Neural progenitor cell (in vitro differentiated cells): ENCODE measurements at places on chromosomes 16 and 17.
A peak's percentile ranks its signal among the peaks of the same experiment; 100 is the strongest.

DNA sequence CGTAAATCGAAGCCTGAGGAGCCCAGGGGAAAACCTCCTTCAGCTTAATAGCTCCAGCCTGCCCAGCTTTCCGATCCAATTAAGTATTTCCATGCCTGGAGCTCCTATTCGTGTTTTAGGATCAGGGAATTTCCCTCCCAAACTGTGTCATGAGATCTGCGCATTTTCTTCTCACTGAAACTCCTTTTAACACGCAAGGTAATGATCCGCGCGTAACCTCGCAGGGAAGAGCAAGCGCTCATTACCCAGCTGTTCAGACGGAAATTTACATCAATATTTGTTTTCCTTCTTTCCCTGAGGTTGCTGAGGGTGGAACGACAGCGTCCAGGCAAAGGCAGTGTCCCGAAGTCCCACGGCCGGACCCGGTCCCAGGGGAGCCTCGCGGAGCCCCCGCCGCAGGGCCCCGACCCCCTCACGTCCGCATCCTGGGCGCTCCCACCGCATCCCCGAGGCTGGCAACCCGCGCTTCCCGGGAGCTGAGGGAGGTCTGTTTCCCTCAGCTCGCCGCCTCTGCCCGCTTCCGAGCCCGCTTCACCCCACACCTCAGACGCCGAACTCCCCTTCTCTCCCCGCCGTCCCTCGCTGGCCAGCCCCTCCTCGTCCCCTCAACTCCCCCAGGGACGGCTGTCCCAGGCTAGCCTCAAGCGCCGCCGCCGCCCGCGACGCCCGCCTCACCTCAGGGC, 415 bp downstream of the ABCA5 start:
- no peak for DNase-seq

GRCh38 chr17:27256225-27257030, 37.5 kb upstream of the WSB1 start:
- no peak for DNase-seq

GRCh38 chr17:82320956-82321927, 3.8 kb upstream of the CD7 start:
- peak; percentile 63 for DNase-seq

DNA sequence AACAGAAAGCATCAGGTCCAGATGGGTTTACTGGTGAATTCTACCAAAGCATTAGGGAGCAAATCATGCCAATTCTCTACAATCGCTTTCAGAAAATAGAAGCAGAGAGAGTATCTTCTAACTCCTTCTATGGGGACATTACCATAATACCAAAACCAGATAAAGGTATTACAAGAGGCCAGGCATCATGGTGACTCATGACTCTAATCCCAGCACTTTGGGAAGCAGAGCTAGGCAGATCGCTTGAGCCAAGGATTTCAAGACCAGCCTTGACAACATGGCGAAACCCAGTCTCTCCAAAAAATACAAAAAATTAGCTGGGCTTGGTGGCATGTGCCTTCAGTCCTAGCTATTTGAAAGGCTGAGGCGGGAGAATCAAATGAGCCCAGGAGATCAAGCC, 23.0 kb downstream of the HBQ1 start:
- no peak for DNase-seq

DNA sequence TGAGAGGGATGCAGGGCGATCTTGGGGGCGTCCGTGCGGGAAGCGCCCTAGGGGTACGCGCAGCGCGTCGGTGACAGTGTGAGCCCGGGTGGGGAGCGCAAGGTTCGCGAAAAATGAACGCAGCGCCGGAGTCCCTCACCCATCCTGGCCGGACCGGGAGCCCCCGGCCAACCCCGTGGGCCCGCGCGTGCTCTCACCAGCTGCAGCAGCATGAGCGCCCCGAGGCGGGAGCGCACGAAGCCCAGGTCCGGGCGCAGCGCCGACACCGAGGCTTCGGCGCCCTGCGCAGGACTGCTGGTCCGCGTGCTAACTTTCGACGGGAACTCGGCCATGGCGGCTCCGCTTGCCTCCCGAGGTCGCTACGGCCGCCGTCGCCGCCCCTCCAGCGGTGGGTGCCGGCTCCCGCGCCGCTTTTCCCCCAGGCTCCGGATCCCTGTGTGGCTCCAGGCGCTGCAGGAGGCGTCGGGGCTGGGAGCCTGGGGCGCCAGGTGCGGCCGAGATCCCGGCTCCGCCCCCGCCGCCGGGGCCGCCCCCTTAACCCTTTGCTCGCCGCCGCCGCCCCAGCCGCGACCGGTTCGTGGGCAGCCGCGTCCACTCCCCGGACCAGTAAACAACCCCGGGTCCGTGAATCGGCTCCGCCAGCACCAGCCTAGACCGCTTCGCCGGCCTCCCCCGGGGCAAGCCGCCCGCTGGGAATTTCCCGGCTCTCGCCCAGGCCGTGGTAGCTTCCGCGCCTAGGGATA, at the start of gene PLLP:
Gene PLLP (minus strand): TSS at position 464 of the 743 bp plus-strand sequence. CDS start 132 bp downstream, at position 332.
- peak; percentile 69 for DNase-seq

- DNase-seq = no peak
Observed at GRCh38 chr16:88367560-88367959, 15.2 kb upstream of the ZNF469 start.

DNA sequence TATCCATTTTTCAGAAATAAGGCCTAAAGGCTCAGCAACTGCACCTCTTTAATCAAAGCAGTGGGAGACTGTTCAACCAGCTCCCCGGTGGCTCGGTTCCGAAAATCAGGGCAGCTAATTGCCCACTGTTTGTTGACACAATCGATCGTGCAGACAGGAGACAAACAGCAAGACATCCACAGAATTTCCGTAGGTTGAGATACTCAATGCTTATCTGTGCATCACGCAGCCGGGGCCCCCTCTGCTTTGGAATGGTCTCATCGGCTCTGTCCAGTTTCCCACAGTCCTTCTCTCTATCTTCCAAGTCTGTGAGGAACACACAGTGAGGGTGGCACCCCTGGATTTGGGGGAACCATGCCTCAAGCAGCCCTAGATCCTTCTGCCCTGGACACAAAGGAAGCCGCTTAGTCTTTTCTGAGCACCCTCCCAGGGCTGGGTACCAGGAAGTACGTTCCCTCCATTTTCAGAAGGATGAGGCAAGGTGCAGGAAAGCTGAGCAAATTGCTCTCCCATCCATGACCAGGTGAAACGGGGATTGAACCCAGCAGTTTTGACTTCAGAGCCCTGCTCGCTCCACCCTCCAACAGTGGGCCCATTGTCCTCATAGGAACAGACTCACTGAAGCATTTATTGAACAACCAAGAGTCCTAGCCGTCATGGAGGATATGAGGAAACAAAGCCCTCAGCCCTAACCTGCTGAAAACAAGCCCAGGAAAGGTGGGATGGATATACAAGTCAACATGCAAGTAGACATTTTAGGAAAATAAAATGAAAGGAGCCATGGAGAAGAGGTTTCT, 70.7 kb downstream of the C16orf95 start:
- DNase-seq = no peak

- no peak for DNase-seq
Observed at GRCh38 chr17:55072898-55073297, 104.3 kb downstream of the STXBP4 start.

DNA sequence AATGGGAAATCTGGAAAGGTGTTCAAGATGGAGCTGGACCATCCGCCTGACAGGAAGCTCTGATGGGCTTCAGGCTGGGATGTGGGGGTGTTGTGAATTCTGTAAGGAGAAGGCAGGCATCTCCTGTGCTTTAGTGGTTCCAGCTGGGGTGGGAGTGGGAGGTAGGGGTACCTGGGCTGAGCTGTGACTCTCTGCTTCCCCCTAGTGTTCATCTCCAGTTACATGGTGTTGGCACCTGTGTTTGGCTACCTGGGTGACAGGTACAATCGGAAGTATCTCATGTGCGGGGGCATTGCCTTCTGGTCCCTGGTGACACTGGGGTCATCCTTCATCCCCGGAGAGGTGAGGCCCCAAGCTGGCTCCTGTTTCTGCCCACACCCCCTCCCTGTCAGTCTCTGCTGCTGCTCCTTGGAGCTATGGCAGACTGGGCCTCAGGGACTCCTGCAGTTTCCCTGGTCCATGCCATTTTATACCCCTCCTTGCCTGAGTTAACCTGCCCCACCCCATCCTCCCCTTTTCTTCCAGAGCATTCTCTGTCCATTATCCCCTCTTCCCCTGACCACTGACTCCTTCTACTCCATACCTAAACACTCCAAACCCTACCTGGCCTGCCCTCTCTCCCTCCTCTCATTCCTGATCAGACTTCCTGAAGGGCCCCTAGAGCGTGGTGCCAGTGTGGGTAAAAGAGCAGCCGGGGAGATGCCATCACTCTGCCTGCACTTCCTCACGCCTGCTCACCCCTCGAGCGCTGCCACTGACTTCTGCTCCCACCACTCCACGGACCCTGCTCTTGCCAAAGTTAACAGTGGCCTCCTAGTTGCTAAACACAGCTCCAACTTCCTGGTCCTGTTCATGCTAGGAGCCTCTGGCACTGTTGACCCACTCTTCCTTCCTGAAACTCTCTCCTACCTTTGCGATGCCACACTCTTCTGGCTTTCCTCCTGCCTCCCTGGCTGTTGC, 3.4 kb downstream of the SPNS1 start:
- peak; percentile 43 for DNase-seq

GRCh38 chr17:19460700-19461099, 49.7 kb downstream of the RNF112 start:
- no peak for DNase-seq

DNA sequence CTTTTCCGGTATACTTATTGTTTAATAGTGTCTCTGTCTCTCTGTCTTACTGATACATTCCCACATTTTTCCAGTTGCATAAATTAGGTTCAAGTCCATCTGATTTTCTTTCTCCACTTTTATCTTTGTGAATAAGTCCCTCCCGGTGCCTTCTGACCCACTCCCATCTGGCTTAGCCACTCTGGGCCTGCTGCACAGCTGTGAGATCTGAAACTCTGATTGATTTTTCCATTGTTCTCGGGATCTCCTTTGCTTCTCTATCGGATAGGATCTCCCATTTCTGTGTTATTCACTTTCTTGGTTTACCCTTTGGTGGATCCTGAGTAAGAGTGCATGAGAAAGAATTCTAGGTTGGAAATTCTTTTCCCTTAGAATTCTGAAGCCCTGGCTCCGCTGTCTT, 8.6 kb downstream of the UTP4 start:
- DNase-seq = no peak

DNA sequence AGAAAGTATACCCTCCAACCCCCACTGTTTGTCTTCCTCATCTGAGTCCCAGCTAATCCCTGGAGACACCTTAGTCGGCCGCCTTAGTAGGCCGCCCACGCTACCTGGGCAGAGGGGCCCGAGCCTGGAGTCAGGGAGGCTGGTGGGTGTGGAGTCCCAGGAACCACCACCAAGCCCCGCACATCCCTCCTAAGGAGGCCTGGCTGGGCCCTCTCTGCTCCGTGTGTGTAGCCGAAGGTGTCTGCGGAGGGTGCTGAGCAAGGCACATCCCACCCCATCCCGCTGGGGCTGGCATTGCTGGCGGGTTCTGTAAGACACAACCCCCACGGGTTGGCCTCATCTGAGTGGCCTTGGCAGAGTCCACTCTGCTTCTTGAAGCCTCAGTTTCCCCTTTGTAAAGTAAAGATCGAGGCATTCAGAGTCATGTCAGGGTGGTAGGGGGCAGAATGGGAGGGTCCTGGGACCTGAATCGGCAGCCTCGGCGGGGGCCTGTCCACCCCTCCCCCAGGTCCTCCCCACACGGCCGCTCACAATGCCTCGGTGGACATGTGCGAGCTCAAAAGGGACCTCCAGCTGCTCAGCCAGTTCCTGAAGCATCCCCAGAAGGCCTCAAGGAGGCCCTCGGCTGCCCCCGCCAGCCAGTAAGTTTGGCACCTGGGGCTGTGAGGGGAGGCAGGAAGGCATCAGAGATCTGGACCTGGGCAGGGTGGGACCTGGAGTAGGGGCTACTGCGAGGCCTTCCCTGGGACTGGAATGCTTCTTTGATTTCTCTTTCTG, 15.2 kb upstream of the ADGRG3 start:
- DNase-seq = no peak

DNA sequence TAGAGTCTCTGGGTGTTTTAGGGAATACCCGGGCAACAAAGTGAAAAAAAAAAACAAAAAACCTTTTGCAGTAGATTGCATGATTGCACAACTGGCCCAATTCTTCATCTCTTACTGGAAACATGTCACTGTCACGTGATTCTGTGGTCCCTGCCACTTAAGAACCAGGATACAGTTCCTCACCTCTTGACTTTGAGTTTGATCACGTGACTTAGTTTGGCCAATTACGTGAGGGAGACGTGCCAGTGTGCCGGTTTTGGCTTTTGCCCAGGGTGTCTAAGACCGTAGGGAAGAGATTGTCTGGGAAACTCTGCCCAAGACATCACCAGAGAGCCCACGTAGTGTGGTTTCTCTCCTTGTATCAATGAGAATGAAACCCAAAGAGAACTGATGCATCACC, 88.7 kb downstream of the GRIN2A start:
- no peak for DNase-seq

- DNase-seq = no peak
Observed at GRCh38 chr17:82901856-82902255, 62.0 kb upstream of the ZNF750 start.

GRCh38 chr17:29344201-29344856, 45.8 kb upstream of the TAOK1 start:
- no peak for DNase-seq

GRCh38 chr16:12627394-12627793, 176.3 kb downstream of the CPPED1 start:
- DNase-seq = no peak

- no peak for DNase-seq
Observed at GRCh38 chr16:86647561-86647960, 69.2 kb downstream of the FOXL1 start.

- no peak for DNase-seq
Observed at GRCh38 chr17:65667656-65668055, 106.2 kb upstream of the AXIN2 start.

DNA sequence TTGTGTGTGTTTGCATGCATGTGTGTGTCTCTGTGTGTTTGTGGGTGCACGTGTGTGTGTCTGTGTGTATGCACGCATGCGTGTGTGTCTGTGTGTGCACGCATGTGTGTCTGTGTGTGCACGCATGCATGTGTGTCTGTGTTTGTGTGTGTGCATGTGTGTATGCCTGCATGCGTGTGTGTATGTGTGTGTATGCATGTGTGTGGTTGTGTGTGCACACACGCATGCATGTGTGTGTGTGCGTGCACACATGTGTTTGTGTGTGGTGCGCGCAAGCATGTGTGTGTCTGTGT, 239.9 kb upstream of the TNRC6C start:
- no peak for DNase-seq

GRCh38 chr17:27748360-27748825, 51.9 kb downstream of the NOS2 start:
- DNase-seq = no peak

GRCh38 chr17:47703671-47704070, 9.7 kb downstream of the TBKBP1 start:
- DNase-seq = no peak

DNA sequence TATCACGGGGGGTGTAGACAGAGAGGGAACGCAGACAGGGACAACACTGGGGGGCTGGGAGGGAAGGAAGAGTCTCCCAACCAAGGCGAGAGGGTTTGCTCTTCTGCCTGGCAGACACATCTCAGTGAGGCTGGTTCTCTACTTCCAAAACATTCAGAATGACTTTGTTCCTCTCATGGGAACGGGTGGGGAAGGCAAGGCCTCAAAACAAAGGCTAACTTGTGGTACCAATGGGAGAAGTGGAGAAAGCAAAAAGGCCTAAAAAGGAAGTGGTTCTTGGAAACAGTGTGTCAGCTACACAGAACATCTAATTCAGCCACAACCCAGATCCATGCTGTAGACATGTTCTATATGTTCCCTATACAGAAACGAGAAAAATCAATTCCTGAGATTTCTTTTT, 7.5 kb downstream of the FLOT2 start:
- DNase-seq = no peak
